Naive B cell (primary cell): ENCODE measurements at places on chromosomes 13 and 19.

DNA sequence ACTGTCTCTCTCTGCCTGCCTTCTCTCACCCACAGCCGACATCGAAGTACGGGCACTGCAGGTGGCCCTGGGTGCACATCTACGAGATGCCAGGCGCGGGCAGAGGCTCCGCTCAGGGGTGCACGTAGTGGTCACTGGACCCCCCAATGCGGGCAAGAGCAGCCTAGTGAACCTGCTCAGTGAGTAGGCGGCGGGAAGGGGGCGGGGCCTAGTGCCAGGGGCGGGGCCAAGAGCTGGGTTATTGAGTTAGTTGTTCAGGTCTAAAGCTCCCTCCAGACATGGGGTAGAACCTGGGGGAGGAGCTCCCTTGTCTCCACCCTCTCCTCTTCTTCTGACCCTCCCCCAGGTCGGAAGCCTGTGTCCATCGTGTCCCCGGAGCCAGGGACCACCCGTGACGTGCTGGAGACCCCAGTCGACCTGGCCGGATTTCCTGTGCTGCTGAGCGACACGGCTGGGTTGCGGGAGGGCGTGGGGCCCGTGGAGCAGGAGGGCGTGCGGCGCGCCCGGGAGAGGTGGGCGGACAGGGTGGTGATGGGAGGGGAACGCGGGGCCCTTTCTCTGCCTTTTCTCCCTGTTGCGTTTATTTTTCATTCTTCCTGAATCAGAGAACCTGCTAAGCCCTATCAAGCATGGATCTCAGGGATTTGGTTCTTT, 1.9 kb downstream of the GTPBP3 start:
- no peak for DNase-seq

DNA sequence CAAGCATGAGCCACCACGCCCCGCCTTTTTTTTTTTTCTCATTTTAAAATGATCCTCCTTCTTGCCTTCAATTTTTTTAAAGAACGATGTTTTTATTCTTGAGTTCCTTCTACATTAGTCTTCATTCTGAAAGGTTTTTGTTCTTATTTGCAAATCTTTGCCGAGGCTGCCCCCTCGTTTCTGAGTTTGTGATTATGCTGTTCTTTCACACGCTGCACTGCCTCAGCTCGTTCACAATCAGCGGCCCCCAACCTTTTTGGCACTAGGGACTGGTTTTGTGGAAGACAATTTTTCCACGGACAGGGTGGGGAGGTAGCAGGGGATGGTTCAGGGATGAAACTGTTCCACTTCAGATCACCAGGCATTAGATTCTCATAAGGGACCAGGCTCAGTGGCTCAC, 26.6 kb downstream of the ZNF787 start:
- no peak for DNase-seq

- peak; percentile 21 for DNase-seq
Measured at GRCh38 chr13:46211116-46211482, 629 bp upstream of the LRRC63 start.

DNA sequence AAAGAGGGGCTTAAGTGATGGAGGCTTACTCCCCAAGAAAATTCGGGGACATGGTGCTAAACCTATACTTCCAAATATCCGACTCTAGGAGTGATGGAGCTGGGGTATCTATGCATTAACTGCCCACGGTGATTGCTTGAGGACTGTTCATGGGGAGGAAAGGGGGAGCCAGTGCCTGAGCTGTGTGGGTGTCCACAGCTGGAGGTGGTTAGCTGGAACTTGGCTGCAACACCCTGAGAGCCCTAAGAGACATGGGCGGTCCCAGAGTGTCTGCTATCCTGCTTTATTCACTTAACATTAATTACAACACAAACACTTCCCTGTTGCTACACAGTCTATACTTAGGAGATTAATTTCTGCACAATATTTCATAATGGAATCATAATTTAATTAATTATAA, 28.1 kb upstream of the POMP start:
- no peak for DNase-seq

DNA sequence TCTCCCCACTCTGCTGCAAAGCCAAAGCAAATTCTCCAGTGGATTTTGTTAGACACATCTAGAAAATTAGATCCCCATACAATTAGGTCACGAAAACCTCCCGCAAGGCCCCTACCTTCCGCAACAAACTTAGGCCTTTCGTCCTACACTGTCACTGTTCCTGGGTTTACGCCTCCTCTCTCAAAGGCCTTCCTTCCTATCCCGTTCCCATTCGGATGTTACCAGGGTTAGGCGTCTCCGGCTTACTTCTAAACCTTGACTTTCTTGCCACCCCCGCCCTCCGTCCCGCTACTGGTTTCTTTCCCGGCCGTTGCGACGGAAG, 754 bp downstream of the RNF6 start:
- DNase-seq, result no peak

- no peak for DNase-seq
Measured at GRCh38 chr13:34335014-34336007, 517.4 kb downstream of the RFC3 start.

GRCh38 chr13:24135674-24136300, 24.7 kb upstream of the SPATA13 start:
- DNase-seq, result no peak
